Activated T-cell treated with anti-CD3 and anti-CD28 coated beads, Interleukin-2, amount 50 U/mL, for 4 hours (primary cell): ENCODE measurements at places on chromosomes 13 and 19. TPM values are rescaled to one million over a fixed set of nuclear protein-coding genes. Genes with fewer than 3 reads are reported as not detected.

Gene CYP2F1
- not detected for total RNA-seq

Gene MUC16
- not detected for total RNA-seq

Gene POU2F2
- total RNA-seq: 85.7 TPM

Gene TUBA3C
- total RNA-seq: not detected

Gene ADAMTSL5
- 6.8 TPM for total RNA-seq

Gene STARD13
- 0.15 TPM for total RNA-seq

Gene MCEMP1
- total RNA-seq: not detected

Gene GJB2
- total RNA-seq: 4.8 TPM

Gene CYP4F3
- total RNA-seq: 0.18 TPM

Gene ASF1B
- total RNA-seq: 18.5 TPM

Gene PKN1
- total RNA-seq: 171 TPM

Gene STAP2
- 13.2 TPM for total RNA-seq

Gene EHD2
- 0.43 TPM for total RNA-seq

Gene FOSB
- 13.4 TPM for total RNA-seq

Gene CCDC8
- total RNA-seq: 0.08 TPM

Gene TMEM145
- not detected for total RNA-seq

Gene PBX4
- 8.9 TPM for total RNA-seq
